Hematopoietic multipotent progenitor cell treated with erythropoietin and hydrocortisone succinate and interleukin-3 and kit ligand, for 8 days (in vitro differentiated cells): ENCODE measurements at places on chromosomes 12 and 14.
A peak's percentile ranks its signal among the peaks of the same experiment; 100 is the strongest.

DNA sequence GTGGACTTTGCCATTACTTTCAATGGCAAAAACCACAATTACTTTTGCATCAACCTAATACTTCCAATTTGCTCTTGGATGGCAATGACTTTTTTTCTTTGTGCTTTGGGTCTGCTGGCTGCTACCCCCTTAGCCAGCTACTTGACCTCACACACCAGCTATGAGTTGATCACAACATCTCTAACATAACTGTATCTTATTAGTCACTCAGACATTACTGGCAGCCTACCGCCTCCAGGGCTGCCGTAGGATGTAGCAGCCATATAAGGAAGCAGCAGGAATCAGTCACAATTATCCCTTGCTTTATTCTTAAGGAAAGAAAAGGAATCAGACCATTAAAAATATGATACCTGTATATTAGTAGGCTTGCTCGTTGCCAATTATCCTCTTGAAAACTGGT, 260.5 kb downstream of the ADAMTS20 start:
- DNase-seq, result no peak

DNA sequence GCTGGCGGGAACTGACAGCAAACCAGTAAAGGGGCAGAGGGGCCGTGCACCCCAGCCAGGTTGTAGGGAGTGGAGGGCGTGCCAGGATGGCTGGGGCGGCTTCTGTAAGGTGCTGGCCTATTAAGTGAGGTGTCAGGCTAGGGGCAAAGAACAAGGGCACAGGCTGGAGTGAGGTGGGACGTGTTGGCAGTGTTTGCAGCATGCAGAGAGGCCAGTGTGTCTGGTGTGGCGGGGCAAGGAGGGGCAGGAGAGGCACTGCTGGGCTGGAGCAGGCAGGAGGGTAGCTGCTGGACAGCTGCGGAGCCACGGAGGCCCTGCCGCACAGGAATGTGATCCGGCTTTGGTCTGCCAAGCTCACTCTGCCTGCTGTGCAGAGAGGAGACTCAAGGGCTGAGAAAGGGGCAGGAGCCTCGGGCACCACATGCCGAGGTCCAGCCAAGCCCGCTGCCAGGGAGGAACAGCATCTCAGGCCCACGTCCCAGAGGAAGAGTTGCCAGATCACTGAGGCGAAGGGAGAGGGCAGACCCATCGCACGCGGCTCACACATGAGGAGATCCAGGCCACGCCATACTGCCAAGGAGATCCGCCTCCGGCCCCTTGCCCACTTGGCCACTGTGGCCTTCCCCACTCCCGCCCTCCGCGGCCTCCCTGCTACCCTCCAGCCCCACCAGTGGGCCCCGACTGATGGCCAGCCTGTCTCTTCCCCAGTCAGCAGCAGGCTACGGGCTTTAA, 46.8 kb downstream of the AMN start:
- DNase-seq, result no peak

DNA sequence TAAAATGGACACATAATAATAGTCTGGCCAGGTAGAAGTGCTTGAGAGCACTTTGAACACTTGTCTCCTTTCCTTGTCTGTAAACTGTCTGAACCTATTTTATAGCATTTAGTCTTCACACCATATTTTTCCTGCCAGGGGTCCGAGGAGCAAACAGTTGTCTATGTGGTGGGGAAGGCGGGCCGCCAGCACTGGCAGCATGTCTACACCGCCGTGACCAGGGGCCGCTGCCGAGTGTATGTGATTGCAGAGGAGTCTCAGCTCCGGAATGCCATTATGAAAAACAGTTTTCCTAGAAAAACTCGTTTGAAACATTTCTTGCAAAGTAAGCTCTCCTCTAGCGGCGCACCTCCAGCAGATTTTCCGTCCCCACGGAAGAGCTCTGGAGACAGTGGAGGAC, 28.7 kb downstream of the HELB start:
- DNase-seq, result no peak

- DNase-seq, result no peak
Measured at GRCh38 chr12:123056053-123056452, 75.6 kb downstream of the ARL6IP4 start.

DNA sequence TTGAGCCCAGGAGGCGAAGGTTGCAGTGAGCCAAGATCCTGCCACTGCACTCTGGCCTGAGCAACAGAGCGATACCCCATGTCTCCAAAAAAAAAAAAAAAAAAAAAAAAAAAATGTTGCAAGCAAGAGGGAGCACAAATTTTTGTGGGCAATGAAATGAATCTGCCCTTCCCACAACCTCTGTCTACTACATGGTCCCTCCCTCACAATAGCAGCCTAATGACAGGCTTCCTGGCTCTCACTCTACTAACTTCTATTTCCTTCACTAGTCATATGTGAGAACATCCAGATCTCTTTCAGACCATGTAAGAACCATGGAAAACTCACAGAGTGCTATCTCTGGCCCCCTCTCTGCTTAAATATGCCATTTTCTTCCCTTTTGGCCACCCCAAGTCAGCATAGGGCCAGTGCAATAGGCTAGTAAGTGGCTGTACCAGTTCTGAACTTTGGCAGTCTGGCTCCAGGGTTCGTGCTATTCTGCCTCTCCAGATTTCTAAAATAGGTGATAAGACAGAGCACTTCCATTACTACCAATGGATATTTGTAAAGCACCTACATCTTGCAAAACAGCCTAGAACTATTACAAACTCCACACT, 7.1 kb downstream of the OSBPL8 start:
- DNase-seq, result no peak

GRCh38 chr14:33602396-33602795, 348.5 kb downstream of the EGLN3 start:
- DNase-seq, result no peak

DNA sequence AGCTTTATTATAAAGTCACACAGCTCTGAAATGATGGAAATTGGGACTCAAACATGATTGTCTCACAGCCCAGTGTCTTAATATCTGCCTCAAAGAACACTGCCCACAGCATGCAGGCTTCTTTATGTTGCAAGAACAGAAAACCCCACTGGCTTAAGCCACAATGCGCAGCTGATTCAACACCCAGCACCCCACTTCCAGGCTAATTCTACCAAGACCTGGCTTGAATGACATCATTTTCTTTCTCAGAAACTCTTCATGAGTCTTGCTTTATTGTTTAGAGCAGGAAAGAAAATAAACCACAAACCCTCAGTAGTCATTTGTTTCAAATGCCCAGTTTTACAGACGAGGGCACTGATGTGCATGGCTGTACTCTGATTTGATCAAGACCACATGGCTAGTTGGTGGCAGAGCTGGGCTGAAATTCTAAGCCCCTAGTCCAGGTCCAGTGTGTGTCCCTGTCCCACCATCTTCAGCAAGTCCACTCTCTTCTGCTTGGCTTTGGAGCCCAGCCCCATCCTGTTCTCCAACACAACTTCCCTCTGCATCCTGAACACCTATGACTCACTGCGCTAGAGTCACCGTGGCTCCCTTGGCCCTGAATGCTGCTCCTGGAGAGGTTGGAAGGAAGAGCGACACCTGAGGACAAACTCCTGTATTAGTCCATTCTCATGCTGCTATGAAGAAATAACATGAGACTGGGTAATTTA, 50.3 kb upstream of the SRSF5 start:
- no peak for DNase-seq

DNA sequence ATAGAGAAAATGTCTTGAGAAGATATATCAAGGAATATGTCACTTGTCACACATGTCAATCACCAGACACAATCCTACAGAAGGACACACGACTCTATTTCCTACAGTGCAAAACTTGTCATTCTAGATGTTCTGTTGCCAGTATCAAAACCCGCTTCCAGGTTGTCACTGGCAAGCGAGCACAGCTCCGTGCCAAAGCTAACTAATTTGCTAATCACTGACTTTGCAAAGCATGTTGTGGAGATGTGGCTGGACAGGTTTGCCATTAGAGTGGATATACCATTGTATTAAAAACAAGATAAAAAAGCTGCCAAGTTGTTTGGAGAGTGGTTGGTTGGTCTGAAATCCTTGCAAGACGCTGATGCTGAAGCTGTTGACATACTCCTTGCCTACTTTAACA, 7.9 kb upstream of the SGPP1 start:
- DNase-seq, result no peak

- no peak for DNase-seq
Measured at GRCh38 chr14:79540394-79540793, 670.9 kb downstream of the DIO2 start.

- DNase-seq, result no peak
Measured at GRCh38 chr12:49975318-49975761, 2.6 kb downstream of the AQP6 start.

DNA sequence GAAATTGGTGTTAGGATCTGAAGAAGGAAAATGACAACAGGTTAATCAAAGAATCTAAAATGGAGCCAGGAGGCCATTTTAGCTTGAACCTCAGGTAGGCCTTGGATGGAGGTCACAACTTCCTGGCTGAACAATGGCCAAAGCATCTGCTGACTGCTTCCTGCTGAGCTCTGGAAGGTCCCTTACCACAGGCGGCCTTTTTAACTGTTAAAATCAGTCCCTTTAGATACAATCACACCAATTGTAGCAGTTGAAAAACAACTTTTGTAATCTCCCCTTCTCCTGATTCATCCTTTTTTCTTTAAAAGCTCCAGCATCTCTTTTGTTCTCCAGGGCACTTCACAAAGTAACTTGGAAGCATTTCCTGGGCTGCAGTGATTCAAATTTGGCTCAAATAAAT, 388.8 kb downstream of the PDZRN4 start:
- DNase-seq, result no peak

GRCh38 chr12:21607701-21608100, 3.1 kb upstream of the GYS2 start:
- peak; percentile 43 for DNase-seq
